ENCODE measurements at places on chromosomes 2 and 18.
A peak's percentile ranks its signal among the peaks of the same experiment; 100 is the strongest.

- no peak for DNase-seq
Measured at GRCh38 chr18:38886861-38887670, 1321.5 kb upstream of the CELF4 start.

DNA sequence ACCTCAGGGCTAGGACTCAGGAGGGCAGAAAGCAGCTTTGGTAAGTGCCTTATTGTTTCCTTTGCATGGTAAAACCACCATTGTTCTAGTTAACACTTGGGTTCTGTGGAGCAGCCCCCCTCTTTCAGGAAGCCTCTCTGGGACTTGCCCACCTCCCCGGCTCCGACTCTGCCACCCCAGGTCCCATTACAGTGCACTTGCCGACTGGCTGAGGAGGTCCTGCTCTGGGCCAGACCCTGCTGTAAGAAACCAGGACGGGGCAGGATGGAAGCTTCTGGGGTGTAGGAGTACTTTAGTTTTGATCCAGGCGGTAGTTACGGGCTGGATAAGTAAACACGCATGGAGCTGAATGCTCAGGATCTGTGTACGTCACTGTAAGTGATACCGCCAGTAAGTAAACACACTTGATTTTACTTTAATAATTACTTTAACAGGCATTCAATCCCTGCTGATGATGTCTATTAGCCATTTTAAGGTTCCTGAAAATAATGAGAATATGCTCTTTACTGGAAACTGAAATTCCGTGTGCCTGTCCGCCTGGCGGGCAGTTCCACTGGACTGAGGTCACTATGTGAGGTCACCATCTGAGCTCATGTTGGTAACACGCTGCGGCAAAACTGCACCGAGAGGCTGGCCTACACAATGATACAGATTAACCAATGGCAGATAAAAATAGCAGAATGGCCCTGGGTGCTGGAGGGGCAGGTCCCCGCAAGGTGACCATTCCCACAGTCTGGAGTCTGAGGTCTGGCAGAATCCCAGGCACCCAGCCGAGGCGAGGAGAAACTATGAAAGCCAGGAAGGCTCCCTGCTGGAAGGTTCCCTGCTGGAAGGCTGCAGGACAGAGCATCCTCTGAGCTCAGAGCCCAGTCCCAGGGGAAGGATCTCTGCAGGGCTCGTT is 25.2 kb downstream of the HS1BP3 start:
- no peak for DNase-seq

DNA sequence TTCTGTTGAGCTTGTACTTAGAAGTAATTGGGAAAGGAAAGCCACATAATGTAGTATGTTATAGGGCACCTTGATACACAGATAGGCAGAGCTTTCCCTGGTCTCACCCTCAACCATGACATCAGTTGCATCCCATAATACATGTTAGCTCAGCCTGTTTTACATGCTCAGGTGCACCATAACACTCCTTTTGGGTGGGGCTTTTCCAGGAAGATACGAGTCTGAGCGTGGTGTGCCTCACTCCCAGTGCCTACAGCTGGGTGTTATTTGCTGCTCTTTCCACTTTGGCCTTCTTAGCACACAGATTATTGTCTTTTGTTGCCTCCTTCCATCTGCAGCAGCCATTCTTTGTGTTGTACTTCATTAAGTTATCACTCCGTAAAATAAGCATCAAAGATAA is 11.9 kb downstream of the TTC39C start:
- DNase-seq = no peak

DNA sequence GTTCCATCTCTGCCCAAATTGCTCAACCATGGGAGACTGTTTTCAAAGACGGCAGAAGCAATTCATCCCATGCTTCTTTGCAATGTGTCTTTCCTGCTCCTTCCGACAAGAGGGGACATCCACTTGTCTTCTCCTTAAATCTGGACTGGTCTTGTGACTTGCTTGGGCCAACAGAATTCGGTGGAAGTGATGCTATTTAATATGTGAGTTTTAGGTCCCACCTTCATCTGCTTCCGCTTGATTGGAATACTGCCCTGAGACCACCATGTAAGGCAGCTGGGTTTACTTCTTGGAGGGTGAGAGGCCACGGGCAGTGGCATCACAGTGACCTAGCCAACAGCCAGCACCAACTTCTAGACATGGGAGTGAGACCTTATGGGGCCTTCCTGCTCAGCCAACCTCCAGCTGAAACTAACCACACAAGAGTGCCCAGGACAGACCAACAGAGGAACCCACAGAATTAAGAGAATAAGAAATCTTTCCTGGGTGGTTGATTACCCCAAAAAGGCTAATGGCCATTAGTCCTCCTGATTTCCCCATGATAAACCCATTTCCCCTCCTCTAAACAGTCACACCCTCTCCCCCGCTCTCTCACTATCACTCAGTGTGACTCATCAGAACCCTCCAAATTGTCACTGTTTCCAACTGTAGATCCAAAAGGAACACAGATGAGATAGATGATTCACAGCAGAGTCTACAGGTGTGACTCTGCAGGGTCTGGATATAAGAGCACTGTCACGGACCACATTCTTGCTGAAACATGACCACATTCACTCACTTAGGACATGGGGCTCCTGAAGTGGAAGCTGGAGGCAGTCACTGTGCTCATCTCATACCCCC is 16.2 kb upstream of the RHOB start:
- no peak for DNase-seq

DNA sequence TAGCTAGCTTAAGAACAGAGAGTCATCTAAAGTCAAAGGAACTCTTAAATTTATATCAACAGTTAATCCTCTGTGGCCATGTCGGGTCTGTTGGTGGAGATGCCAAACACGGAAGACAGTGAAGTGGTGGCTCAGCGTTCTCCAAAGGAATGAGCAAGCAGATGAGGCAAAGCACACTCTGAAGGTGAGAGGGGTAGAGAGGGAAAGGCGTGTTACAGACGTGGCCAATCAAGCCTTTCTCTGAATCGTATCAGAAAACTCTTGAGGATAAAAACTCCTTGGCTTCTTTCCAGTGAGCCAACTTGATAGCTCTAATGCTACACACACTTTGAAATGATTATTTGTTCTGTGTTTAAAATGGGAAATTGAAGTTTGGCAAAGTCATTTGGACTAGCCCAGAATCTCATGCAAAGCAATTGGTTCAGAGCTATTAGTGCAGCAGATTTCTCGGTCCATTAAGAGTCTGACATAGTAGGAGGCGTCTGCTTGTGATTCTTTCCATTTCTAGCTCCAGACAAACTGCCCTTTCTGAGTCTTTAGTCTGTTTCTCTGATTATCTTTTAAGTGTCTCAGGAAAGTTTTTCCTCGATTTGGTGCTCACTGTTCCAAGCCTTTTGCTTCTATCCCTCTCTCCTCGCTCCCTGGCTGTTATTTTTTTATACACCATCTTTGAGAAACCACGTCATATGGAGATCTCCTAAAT is 57.5 kb upstream of the CPO start:
- no peak for DNase-seq

DNA sequence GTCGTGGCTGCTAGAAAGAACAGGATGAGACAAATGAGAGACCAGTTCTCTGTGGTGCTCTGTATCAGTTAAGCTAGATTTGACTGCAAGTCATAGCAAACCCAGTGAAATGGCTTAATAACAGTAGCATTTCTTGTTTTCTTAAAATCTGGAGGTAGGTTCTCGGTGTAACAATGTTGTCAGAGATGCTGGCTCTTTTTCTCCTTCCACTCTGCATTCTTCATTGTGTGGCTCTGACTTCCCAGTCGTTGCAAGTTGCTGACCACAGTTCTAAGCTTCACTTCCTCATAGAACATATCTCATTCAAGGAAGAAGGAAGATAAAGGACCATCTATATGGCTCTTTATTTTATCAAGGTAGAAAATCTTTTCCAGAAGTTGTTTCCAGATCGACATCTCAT is 7.9 kb upstream of the CKAP2L start:
- DNase-seq = no peak

DNA sequence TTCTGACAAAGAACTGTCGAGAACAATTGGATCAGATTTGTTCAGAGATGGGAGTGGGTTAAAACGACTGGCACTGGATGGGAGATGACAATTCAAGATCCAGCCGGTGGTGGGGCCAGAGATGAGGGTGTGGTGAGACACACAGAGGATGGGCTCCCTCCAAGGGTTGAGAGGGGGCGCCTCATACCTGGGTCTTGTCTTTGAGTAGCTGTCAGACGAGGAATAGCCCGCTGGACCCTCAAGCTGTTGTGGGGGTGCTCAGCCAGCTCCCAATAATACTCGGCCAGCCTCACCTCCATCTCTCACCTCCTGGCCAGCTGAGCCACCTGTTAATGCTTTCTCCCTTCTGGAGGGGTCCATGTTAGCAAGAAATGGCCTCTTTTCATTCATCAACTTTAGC is 14.0 kb downstream of the INPP5D start:
- DNase-seq = no peak

DNA sequence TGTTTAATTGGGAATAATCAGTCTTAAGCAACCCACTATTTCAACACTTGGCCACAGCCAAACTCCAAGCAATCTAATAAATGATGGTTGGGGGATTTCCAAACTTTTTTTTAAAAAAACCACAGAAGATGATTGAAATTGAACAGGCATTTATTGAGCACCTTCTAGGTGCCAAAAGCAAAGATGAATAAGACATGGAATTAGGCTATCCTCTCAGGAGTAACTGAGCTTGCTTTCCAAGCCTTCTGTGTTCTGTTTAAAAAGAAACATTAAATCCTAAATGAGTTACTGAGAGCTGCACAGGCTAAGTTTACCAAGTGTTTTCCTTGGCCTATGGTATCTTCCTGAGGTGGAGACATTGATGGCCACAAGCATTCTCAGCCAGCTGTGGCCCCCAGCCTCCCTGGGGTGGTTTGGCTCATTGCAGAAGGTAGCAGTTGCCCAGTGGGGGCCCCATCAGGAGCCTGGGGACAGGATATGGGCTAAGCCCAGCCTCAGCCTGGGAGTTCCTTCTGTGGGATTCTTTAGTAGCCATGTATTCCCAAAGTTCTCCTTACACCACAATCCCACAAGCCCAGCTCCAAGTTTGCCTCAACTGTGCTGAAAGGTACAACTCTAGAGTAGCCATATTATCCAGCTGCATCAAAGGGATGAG is 174.3 kb downstream of the C1D start:
- no peak for DNase-seq

GRCh38 chr2:177334940-177335543 is 57.5 kb upstream of the AGPS start:
- peak; percentile 64 for DNase-seq

- peak; percentile 36 for DNase-seq
Measured at GRCh38 chr18:55862693-55863390, 274.9 kb upstream of the TCF4 start.

GRCh38 chr2:171923206-171923605 is 945 bp downstream of the HAT1 start:
- DNase-seq = peak; percentile 86

GRCh38 chr2:181780657-181781056 is 100.3 kb upstream of the NEUROD1 start:
- DNase-seq = no peak

DNA sequence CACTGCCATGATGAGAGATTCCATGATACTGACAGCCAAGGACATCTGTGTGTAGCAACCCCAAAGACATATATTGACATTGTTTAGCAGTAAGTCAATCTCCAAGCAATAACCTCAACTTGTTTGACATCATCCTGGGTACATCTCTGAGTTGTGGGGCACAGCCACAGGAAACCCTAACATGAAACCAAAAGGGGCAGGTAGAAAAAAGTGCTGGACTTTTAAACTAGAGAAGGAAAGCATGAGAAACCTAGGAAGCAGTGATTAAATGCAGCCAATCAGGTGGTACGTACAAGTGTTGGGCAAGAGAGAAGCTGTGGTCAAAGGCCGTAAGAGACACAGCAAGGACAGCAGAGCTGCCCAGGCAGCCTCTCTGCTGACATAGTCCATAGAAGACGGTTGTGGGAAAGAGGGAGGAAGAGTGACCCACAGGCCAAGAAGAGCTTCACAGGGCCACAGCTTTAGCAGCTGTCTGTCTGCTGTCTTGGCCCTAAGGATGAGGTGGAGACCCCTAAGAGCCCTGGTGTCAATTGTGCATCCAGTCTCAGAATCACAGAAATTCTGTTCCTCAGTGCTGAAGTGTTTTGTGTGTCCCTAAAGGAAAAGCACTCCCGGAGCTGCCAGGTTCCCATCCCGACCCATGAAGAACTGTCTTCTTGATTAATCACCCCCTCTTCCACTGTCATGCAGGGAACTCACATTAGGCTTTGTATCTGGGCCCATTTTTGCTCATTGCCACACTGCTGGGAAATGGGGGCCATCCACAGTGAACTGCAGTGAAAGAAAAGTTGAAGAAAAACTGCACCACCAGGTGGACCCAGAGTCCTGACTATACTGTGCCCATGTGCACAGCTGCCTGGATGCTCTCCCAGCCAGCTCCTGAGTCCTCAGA is 25.4 kb upstream of the CHN1 start:
- DNase-seq = peak; percentile 62

DNA sequence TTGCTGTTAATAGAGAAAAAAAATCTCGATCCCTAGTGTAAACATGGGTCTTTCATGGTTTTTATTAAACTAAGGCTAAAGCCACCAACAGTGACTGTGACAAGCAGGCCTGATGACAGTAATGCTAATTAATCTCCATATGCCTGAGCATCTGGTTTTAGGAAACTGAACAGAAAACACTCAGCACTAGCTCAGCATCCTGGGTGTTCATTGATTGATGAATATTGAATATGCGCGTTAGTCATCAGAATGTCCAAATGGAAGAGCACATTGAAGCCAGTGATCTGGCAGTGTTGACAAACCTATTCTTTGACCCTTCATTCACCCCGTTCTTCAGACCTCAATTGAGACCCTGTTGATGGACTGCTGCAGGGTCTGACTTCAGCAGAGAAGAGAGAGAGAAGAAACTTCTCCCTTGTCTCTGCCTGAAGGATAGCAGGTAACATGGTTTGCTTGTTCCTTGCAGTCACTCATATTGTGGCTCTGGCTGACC is 283.8 kb downstream of the RDH14 start:
- no peak for DNase-seq

- peak; percentile 93 for DNase-seq
Measured at GRCh38 chr2:189096769-189097447, 82.7 kb downstream of the COL5A2 start.

- DNase-seq = no peak
Measured at GRCh38 chr2:70964133-70964532, 14.3 kb upstream of the ANKRD53 start.

DNA sequence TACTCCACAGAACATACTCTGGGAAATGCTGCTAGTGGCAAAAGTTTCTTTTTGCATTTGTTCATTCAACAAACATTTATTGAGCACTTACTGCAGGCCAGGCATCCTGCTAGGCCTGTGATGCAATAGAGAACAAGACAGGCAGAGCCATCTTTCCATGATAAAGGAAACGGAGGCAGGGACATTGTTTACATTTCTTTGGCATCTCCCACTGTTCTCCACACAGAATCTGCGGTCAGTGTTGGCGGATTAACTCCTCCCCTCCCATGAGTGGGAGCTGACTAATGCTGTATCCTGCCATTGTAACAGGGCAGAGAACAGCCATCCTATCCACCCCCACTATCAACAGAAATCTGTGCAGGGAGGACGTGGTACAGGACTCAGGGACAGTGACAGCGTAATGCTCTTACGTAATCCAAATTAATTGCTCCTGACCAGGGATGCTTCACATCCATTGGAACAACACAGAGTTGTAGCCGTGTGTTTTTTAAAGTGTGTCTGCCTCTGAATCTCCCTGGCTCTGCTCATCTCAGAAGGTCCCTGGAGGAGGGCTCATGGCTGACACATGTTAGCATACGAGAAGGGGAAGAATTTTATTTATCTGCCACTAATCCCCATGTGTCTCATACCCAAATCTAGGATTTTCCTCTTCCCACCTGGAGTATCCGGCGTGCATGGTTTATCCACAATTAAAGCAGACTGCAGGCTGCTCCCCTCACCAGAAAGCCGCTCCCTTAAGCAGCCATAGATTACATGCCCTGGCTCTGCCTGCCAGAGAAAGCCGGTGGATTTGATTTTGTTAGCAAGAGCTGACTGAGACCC is 32.3 kb downstream of the STEAP3 start:
- peak; percentile 99 for DNase-seq
